Activated B cell treated with CpG ODN at 0.5 μM for 24 hours (primary cell): ENCODE measurements at places on chromosomes 1 and 21.

DNA sequence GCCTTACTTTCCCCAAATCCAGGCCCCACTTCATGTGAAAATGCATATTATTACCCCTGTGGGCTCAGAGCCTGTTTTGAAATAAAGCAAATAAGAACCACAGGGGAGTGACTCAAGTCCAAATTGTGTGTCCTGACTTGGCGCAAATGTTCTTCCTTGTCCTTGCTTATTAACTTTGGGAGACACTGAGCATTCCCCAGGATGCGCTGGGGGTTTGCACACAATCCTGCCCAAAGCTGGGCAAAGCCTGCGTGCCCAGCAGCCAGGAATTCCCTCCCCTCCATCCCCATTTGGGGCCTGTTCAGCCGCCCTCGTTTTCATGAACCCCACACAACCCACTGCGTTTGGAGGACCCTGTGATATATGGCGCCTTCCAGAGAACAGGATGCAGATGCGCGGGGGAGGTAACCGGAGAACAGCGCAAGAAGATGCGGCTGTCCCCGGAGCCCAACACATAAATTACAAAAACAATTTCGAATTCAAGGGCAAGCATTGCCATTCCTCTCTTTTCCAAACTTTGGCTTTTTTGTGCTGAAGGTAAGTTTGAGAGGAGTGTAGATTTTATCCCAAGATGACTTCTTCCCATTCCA is 42.4 kb upstream of the CLDN14 start:
- H3K27ac ChIP-seq, result no peak overlapping the region
- no peaks in the 10 kb centered on the region for H3K36me3 ChIP-seq
- no peaks in the 10 kb centered on the region for H3K27me3 ChIP-seq

GRCh38 chr1:59429656-59430055 is 132.8 kb downstream of the FGGY start:
- no peak for DNase-seq
- no peak overlapping the region for H3K27ac ChIP-seq
- no peaks in the 10 kb centered on the region for H3K36me3 ChIP-seq
- no peaks in the 10 kb centered on the region for H3K27me3 ChIP-seq
- H3K4me1 ChIP-seq, result peaks cover 21% of the 10 kb centered on the region
- no peak overlapping the region for H3K4me3 ChIP-seq

- H3K4me3 ChIP-seq, result no peak overlapping the region
- H3K36me3 ChIP-seq, result no peaks in the 10 kb centered on the region
- no peaks in the 10 kb centered on the region for H3K27me3 ChIP-seq
- no peak for DNase-seq
Observed at GRCh38 chr21:28683982-28684752, 308.5 kb downstream of the LTN1 start.

GRCh38 chr1:24147194-24147593 is 4.3 kb upstream of the IL22RA1 start:
- no peaks in the 10 kb centered on the region for H3K36me3 ChIP-seq
- H3K4me3 ChIP-seq, result no peak overlapping the region
- no peak for DNase-seq
- H3K4me1 ChIP-seq, result peaks cover 21% of the 10 kb centered on the region

DNA sequence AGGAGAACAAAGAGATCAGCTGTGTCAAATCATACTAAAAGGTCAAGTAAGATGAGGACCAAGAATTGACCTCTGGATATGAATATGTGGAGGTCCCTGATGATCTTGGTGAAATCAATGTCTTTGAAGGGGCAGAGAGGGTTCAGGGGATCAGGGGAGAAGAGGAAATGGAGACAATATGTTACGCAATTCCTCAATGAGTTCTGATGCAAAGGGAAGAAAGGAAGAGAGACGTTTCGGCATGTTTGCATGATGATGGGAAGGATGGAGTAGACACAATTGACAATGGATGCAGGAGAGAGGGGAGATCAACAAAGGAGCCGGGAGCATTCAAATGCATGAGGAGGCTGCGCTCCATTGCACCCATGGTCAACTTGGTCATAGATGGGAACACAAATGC is 36.0 kb upstream of the GUCA2B start:
- H3K27me3 ChIP-seq, result peaks cover 13% of the 10 kb centered on the region
- H3K4me1 ChIP-seq, result no peaks in the 10 kb centered on the region
- no peak overlapping the region for H3K27ac ChIP-seq
- H3K36me3 ChIP-seq, result no peaks in the 10 kb centered on the region
- no peak overlapping the region for H3K4me3 ChIP-seq

DNA sequence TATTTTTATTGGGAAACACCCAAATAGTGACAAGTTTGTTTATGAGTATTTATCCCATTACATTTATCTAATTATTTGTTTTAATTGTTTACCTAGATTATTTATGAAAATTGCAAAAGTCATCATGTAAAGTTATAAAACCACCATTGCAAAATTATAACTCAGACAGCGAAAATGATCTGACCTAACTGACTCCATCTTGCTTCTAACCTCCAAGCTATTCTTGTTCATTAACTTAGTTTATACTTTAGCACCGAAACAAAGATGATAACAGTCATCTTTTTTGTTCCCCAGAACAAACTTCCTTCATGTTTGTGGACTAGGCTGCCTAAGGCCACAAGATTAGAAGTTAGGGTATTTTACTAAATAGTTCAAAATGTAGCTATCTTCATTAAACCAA is 190.8 kb downstream of the FASLG start:
- H3K4me3 ChIP-seq, result no peak overlapping the region
- H3K4me1 ChIP-seq, result peaks cover 3% of the 10 kb centered on the region
- H3K27ac ChIP-seq, result no peak overlapping the region
- no peaks in the 10 kb centered on the region for H3K27me3 ChIP-seq

DNA sequence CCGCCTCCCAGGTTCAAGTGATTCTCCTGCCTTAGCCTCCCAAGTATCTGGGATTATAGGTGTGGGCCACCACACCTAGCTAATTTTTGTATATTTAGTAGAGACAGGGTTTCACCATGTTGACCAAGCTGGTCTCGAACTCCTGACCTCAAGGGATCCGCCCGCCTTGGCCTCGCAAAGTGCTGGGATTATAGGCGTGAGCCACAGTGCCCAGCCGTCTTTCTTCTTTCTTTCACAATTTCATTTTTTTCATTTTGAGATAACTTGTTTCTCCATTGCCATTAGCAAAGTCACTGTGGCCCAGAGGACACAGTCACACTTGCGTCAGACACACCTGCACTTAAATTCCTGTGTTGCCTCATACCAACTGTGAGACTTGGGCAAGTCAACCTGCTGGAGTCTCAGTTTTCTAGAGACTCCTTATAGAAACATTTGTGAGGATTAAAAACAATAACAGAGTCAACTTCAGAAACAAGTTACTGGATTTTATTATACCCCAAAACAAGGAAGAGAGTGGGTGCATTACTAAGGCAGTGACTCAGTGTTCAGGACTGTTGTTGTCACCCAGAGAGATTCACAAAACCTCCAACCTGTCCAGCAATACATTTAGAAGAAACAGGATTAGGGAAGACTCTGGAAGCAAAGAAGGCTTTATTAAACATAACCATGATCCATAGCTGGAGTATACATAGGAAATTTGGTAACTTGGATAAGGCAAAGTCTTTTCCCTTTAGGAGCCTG is 2.6 kb downstream of the TEDDM1 start:
- no peaks in the 10 kb centered on the region for H3K36me3 ChIP-seq
- no peak overlapping the region for H3K4me3 ChIP-seq
- H3K4me1 ChIP-seq, result peaks cover 10% of the 10 kb centered on the region
- no peak for DNase-seq
- peaks cover 8% of the 10 kb centered on the region for H3K27me3 ChIP-seq
- no peak overlapping the region for H3K27ac ChIP-seq

GRCh38 chr1:45172005-45172404 is 34.4 kb downstream of the ZSWIM5 start:
- H3K27ac ChIP-seq, result no peak overlapping the region
- no peak overlapping the region for H3K4me3 ChIP-seq
- H3K4me1 ChIP-seq, result no peaks in the 10 kb centered on the region
- DNase-seq, result no peak
- H3K27me3 ChIP-seq, result peaks cover 6% of the 10 kb centered on the region

- H3K27me3 ChIP-seq, result peaks cover 18% of the 10 kb centered on the region
- no peak for DNase-seq
- H3K4me3 ChIP-seq, result no peak overlapping the region
Observed at GRCh38 chr1:18007391-18008041, 100.1 kb upstream of the IGSF21 start.

DNA sequence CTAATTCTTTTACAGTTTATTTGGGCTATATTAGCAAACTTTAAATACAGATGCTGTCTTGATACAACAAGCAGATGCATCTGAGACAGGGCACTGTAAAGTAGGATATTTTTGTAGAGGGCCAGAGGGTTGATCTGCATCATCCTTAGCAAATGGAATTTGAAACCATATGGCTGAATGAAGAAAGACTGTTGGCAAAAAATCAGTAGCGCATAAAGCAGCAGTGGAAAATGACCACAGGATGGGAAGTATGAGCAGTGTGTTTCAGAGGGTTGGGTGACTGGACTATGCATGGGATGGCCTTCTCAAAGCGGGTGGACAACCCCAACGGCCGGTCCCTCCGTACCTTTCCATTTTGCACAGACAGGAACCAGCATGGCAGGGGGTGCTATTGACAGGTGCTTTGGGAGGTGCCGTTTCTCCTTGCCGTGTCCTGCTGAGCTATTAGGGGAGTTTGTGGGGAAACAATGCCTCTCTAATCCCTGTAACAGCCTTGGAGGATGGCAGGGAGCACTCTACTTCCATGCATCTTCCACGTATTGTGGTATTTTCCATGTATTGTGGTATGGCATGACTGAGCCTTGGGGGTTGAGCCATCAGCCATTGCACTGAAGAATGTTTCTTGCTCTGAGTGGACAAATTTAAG is 5.9 kb downstream of the LRRC8B start:
- H3K27me3 ChIP-seq, result no peaks in the 10 kb centered on the region
- DNase-seq, result no peak
- no peak overlapping the region for H3K27ac ChIP-seq
- H3K36me3 ChIP-seq, result peaks cover 8% of the 10 kb centered on the region

- DNase-seq, result no peak
- no peak overlapping the region for H3K4me3 ChIP-seq
- no peak overlapping the region for H3K27ac ChIP-seq
- H3K27me3 ChIP-seq, result no peaks in the 10 kb centered on the region
- H3K4me1 ChIP-seq, result no peaks in the 10 kb centered on the region
- no peaks in the 10 kb centered on the region for H3K36me3 ChIP-seq
Observed at GRCh38 chr1:103208844-103209243, 100.5 kb upstream of the COL11A1 start.

GRCh38 chr1:209869291-209870149 is 41.7 kb downstream of the UTP25 start:
- peaks cover 16% of the 10 kb centered on the region for H3K27me3 ChIP-seq
- no peak for DNase-seq
- no peaks in the 10 kb centered on the region for H3K36me3 ChIP-seq
- no peak overlapping the region for H3K27ac ChIP-seq

DNA sequence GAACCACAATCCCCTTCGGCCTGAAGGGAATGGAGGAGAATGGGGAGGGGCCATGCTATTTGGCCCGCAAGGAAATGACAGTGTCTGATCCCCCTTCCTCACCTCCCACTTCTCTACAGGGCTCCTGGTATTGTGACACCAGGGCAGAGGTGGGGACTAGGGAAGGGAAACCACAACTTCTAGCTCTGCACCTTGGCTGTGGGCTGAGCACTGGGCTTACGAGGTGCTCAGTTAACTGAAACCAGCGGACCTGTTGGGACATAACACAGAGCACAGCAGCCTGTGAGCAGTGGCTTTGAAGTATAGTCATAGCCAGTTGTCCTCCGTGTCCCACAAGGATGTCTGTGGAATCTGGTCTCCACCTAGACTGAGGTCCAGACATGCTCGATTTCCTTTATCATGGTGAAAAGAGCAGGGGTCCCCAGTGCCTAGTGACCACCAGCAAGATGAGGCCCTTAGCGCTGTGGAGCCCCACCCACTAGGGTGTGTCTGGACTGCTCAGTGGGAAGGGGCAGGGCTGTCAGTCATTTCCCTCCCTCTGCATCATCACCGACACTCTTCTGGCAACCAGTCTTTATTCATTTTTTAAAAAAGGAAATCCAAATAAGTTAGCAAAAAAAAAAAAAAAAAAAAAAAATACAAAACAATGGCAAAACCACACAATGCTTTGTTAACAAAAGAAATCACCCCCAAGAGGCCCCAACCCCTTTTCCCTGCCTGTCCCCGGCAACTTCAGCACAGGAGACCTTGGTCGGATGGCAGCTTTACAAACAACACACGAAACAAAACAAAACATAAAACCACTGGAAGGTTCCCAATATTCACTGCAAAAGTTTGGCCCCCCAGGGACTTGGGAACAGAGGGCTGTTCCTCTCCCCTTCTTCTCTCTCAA is 3.0 kb downstream of the MYOG start:
- no peak overlapping the region for H3K27ac ChIP-seq
- H3K4me3 ChIP-seq, result no peak overlapping the region
- H3K27me3 ChIP-seq, result peaks cover 20% of the 10 kb centered on the region
- no peaks in the 10 kb centered on the region for H3K4me1 ChIP-seq
- peak; percentile 7 for DNase-seq

DNA sequence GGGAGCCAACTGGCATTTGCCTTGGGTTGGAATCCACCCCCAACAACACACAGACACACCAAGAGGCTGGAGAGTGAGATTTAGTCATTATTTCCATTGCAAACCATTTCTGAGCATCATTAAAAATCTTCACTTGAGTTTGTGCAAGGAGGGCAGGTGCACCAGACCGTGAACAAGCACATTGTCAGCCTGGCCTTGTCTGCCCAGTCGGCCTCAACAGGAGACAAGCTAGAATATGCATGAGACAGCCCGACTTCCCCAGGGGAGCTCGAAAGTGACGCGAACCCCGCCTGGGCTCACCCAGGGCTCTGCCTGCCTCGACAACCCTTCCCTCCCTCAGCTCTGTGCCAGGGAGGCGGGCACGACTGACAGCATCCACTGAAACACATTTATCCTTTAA is 15.4 kb upstream of the GUCA2B start:
- H3K27ac ChIP-seq, result no peak overlapping the region
- no peak for DNase-seq
- no peak overlapping the region for H3K4me3 ChIP-seq
- H3K4me1 ChIP-seq, result no peaks in the 10 kb centered on the region
- peaks cover 10% of the 10 kb centered on the region for H3K27me3 ChIP-seq

GRCh38 chr1:209646558-209646957 is 5.7 kb downstream of the LAMB3 start:
- H3K4me3 ChIP-seq, result no peak overlapping the region
- no peak for DNase-seq
- no peaks in the 10 kb centered on the region for H3K27me3 ChIP-seq
- H3K36me3 ChIP-seq, result no peaks in the 10 kb centered on the region

- H3K27ac ChIP-seq, result no peak overlapping the region
- H3K27me3 ChIP-seq, result peaks cover 41% of the 10 kb centered on the region
- no peak for DNase-seq
- H3K4me3 ChIP-seq, result no peak overlapping the region
- H3K36me3 ChIP-seq, result no peaks in the 10 kb centered on the region
Observed at GRCh38 chr1:231171623-231172197, 9.9 kb downstream of the TRIM67 start.
